ENCODE measurements at places on chromosomes 2 and 18.

GRCh38 chr2:63842149-63843061 is 709 bp downstream of the UGP2 start:
- DNase-seq, result no peak

DNA sequence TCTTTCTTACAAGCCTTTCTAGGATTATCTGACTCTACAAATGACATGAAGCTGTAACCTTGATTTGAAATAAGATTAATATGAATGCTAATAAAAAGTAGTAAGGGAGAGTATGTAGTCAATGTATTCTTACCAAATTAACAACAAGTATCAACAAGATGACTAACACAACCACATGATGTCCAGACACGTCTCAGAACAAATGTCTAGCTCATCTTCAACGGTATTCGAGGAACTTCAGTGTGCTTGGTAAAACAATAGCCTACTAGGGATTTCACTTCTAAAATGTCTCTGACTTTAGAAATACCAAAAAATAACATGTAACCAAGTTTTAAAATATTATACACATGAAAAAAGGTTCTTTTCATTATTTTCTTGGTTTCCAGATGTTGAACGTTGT is 3.4 kb downstream of the HDLBP start:
- DNase-seq, result no peak

GRCh38 chr2:196159221-196159892 is 12.0 kb downstream of the STK17B start:
- DNase-seq, result no peak

GRCh38 chr2:197997083-197997541 is 192.7 kb downstream of the PLCL1 start:
- no peak for DNase-seq

- DNase-seq, result no peak
Observed at GRCh38 chr2:96099861-96100798, 16.2 kb downstream of the ADRA2B start.

- no peak for DNase-seq
Observed at GRCh38 chr18:7980136-7980535, 413.0 kb downstream of the PTPRM start.

DNA sequence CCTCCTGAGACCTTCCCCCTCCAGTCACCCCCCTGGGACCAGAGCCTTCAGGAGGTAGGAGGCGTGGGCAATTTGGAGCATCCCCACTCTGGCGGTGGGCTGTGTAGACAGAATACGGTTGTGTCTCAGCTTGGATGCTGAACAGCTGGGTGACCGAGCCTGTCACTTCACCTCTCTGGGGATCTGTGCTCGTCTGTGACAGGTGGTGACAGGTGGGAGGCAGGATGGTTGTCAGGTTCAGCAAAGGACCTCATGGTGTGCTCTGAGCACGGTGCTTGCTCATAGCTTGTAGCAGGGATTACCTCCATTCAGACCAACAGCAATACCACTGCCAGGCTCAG is 186.5 kb upstream of the HS6ST1 start:
- no peak for DNase-seq
